Stimulated activated CD4-positive, alpha-beta T cell treated with anti-CD3 and anti-CD28 coated beads, Interleukin-2, amount 100 ng/mL, for 48 hours (primary cell): ENCODE measurements at places on chromosomes 6 and 20.

- DNase-seq: no peak
Measured at GRCh38 chr20:20743511-20744169, 31.2 kb upstream of the RALGAPA2 start.

- DNase-seq: no peak
Measured at GRCh38 chr20:59701236-59701635, 96.9 kb downstream of the PHACTR3 start.

DNA sequence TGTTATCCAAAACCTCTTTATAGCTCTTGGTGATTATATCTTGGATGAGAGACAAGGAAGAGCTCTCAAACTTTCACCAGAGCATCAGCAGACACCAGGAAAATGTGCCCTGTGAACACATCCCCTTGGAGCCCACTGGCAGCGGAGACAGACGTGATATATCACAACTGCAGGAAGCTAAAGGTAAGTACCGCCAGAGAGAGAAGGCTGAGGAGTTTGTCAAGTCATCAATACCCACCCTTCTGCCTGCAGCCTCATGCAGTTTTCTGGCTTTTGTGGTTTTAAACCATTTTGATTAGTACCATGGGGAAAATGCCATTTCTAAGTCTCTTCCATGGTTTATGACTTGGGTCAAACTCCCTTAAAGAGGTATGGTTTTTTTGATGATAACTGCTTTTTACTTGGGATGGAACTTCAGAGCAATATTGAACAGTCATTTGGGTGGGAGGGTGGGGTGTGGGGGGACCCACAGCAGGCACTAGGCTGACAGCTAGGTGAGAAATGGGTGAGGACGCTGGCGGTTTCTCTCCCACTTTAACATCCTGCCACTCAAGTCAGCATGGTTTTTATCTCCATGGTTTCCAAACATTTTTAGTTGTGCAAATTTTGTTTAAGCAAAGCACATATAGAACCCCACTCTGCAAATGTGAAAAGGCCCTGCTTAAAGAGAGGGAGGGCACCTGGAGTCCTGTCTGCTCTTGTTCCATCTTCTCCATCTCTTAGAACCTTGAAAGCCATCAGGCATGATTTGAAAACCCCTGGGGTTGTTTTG, 108.4 kb downstream of the SCML4 start:
- no peak for DNase-seq

DNA sequence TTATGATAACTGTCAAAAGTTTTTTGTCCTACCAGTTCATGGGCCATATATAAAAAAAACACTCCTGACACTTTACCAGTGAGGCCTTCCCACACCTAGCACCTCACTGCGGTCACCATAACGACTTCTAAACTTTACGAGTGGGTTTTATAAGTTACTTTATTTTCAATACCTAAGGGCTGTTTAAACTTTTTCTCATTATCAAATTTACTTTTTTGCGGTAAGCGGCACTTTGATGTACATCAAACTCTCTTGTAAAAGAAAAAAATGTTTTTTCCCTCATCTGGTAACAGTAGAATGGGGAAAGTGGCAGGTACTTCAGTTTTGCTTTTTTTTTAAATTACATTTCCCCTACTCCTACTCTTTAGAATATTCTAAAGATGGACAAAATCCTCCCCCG, 36.2 kb downstream of the FYN start:
- no peak for DNase-seq

- no peak for DNase-seq
Measured at GRCh38 chr6:72948153-72948552, 277.1 kb downstream of the KHDC1L start.

- no peak for DNase-seq
Measured at GRCh38 chr6:11356404-11357155, 124.1 kb upstream of the NEDD9 start.

- no peak for DNase-seq
Measured at GRCh38 chr6:131490441-131490840, 82.6 kb upstream of the ARG1 start.

DNA sequence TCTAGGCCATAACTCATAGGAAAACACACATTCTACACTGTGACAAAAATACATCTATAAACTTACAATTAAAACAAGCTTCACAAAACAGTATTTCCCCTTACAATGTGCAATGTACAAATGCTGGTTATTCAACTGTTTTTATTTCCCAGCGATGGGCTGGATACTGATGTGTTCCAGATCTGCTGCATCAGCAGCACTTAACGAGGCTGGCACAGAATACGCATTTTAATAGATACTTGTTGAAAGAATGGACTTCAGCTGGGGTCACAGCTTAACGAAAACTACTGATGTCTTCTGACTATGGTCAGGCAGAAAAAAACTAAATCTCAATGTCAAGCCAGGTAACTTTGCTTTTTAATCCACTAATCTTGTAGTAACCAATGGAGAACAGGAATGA, 70.9 kb downstream of the B4GALT5 start:
- no peak for DNase-seq

GRCh38 chr6:157370755-157371154, 10.2 kb upstream of the ZDHHC14 start:
- DNase-seq: no peak

- no peak for DNase-seq
Measured at GRCh38 chr6:4282926-4283325, 147.6 kb upstream of the ECI2 start.

DNA sequence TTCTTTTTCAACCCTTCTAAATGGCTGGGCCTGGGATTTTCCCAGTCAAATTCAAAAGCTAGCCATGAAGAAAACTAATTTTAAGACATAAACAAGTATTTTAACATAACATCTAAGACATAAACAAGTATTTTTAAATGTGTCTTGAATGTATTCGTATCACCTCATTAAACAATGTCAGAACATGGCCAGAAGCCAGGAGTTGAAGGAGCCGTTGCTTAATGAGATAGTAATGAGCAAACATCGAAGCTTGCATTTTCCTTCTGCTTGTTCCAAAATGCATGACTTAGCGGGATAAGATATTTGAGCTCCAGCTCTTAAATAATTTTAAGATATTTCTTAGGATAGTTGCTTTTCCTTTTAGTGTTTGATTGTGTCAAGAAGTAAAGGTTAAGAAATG, 4.2 kb upstream of the RNF182 start:
- DNase-seq: no peak

- DNase-seq: no peak
Measured at GRCh38 chr6:13847326-13848050, 33.1 kb upstream of the MCUR1 start.

DNA sequence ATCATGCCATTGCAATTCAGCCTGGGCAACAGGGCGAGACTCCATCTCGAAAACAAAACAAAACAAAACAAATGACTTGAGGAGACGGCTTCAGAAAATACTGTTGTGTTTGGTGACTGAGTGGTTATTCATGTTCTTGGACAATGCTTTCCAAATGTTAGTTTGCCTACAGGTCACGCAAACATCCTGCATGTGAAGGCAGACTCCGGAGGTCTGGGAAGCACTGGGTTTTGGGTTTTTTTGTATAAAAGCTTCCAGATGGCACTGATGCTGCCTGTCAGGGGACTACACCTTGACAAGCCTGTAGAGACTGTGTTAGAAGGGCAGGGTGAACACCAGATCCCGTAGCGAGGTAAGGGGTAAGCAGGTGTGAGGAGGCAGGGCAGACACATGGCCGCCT, 81.7 kb downstream of the THBS2 start:
- no peak for DNase-seq

DNA sequence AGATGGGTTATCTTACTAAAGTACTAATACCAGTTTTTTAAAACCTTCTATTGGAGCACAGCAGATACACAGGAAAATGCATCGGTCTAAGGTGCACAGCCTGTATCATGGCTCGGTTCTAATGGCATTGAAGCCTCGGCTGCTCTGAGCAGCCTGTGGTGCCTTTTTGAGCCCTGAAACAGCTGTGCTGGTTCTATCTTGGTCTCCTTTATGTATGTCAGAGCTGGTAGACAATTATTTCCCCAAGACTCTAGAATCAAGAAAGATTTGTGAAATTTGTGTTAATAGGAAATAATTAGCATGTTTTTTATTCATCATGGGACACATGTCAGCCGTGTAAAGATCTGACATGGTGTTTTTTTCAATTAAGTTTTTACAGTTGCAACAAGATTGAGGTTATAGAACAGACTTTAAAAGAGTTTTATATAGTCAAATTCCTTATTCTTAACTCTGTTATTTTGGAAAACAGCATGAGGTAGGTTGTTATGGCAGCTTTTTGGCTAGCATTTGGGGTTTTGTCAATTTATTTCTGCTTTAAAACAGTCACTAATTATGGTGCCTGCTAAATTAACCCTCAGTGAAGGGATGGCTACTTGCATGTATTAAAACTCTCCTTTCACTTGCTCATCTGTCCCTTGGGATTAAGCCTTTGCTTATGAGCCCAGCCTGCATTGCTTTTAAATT, 40.3 kb upstream of the C20orf144 start:
- no peak for DNase-seq

- DNase-seq: no peak
Measured at GRCh38 chr6:14286634-14287428, 169.3 kb downstream of the CD83 start.

DNA sequence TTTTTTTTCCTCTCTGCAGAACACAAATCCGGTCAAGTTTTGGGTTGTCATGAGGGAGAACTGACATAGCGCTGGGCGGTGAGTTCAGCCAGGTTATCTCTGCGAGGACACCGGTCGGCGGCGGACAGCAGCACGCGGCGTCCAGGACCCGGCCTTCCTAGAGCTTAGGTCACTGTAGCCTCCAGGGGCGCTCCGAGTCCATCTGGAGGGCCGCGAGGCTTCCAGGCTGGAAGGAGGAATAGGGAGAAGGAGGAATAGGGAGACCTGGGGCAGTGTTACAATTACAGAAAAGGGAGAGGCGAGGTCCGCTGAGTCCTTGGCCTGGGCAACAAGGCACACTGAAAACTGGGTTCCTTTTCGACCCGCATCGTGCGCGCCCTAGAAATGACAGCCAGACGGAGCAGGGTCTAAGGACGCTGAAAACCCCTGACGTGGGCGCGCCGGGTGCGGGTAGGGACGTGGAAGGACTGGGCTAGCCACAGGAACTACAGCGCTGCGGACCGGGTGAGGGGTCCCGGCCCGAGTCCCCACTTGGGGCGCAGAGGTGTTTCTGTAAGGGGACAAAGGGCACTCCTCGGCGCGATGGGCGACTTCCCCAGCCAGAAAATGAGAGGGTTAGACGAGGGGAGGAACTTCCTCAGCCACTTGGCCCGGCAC, 536 bp upstream of the FNDC1 start:
- no peak for DNase-seq
